ENCODE measurements at places on chromosomes 6 and 20. TPM values are rescaled to one million over a fixed set of nuclear protein-coding genes. Genes with fewer than 3 reads are reported as not detected.

SEMG1 gene
- total RNA-seq = not detected

MYLK4 gene
- total RNA-seq = 0.04 TPM

SLC4A11 gene
- total RNA-seq = 6.8 TPM

TRIM15 gene
- not detected for total RNA-seq

OSTM1 gene
- total RNA-seq = 50.1 TPM

HLA-DOB gene
- 1.7 TPM for total RNA-seq

OR2J3 gene
- not detected for total RNA-seq

ZNF334 gene
- total RNA-seq = 1.1 TPM

HDGFL1 gene
- not detected for total RNA-seq

SNAP25 gene
- not detected for total RNA-seq

RRAGD gene
- 1.2 TPM for total RNA-seq

TGM3 gene
- total RNA-seq = not detected

SRSF12 gene
- 1.1 TPM for total RNA-seq

RIPPLY2 gene
- total RNA-seq = 0.11 TPM

HLA-DRB5 gene
- total RNA-seq = not detected

STMND1 gene
- total RNA-seq = not detected

JPH2 gene
- 1.3 TPM for total RNA-seq

SH3BGRL2 gene
- total RNA-seq = 2.3 TPM

IL17A gene
- total RNA-seq = not detected

SLC22A1 gene
- total RNA-seq = not detected

SCUBE3 gene
- total RNA-seq = not detected

ECT2L gene
- total RNA-seq = not detected

FAM162B gene
- total RNA-seq = 0.08 TPM

OR2H1 gene
- total RNA-seq = not detected

Measured in hair follicular keratinocyte (primary cell).